Hindlimb muscle (tissue), 1 donor: ENCODE measurements at places on chromosomes 7 and 10. TPM values are rescaled to one million over a fixed set of nuclear protein-coding genes. Genes with fewer than 3 reads are reported as not detected.

GRCh38 chr7:125084196-125084595 is 154.6 kb upstream of the POT1 start:
- peak; percentile 6 for DNase-seq

Gene ZSWIM8
- polyA plus RNA-seq: 80.1 TPM

DNA sequence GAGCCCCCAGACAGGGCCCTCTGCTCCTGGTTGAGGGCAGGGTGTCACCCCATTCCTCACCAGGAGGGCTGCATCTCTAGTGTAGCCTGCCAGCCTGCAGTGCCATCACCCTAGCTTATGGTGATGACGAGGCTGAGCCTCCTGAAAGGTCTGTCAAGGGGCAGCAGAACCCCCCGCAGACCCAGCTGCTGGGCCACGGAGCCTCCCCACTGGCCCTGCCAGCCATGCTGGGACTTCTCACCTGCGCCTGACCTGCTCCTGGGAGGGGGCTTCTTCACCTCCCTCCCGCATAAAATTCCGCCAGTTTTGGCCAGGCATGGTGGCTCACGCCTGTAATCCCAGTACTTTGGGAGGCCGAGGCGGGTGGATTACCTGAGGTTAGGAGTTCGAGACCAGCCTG is 40.4 kb upstream of the RASGEF1A start:
- no peak for DNase-seq

DNA sequence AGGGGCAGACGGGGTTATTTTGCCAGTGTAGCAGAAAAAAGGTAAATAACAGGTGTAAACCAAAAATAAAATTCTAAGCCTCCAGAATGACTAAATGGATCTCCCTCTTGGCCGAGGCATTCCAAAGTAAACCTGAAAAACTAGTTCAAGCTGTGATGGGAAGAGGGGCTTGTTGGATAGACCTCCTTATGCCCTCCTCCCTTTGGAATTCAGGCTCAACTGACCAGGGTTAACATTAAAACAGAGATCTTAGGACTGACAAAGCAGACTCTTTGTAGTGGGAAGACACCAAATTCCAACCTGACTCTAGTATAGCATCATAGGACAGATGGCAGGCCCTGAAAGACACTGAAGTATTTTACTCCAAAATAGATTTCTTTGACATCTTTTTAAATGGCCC is 113.8 kb upstream of the ITGB1 start:
- no peak for DNase-seq

DNA sequence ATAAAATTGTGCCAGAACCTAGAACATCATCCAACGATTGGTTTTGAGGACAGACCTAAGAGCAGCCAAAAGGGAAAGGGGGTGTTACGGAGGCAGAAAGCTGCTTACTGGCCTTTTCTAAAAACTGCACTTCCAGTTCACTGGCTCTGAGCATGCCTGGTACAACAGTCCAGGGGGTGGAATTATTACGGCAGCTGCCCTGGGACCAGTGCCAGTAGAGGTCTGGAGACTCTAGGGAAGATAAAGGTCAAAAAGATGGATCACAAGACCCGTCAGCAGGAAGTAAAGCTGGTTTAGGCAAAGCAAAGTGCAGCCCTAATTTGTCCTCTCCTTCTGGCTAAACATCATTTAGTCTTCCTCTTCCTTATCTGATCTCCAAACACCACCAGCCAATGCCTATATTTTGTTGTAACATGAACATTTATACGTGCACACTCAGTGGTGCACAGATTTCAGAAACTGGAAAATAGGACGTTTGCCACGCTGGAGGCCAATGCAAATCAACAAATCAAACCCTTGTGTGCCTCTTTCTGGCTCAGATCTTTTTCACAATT is 216.4 kb upstream of the DPP6 start:
- DNase-seq: no peak

Gene CPN1
- polyA plus RNA-seq: not detected

- no peak for DNase-seq
Observed at GRCh38 chr7:5436003-5436678, 12.5 kb upstream of the TNRC18 start.

Gene FGL2
- 22.2 TPM for polyA plus RNA-seq

GRCh38 chr7:90621125-90621746 is 25.1 kb downstream of the CDK14 start:
- no peak for DNase-seq

- DNase-seq: no peak
Observed at GRCh38 chr10:129772468-129773358, 191.4 kb downstream of the EBF3 start.

DNA sequence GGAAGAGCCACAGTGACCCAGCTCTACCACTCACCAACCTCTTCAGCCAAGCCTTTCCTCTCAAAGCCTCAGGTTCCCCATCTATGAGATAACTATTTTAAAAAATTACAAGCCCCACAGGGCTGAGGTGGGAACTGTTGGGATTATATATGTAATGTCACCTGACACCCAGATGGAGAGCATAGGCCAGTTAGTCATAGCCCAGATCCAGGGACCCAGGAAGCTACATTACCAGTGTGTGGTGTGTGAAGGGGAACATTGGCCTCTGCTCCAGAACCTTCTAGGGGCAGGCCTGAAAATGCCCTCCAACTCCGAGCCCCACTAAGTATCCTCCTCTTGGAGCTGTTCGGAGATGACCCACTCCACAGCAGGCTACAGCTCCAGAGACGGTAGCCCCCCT is 162.4 kb downstream of the NRF1 start:
- no peak for DNase-seq

GRCh38 chr7:100895701-100895955 is at the start of gene ACHE:
TSS of gene ACHE (minus strand) at chr7:100895888. CDS start at chr7:100894232, 1,656 bp downstream.
- no peak for DNase-seq

- no peak for DNase-seq
Observed at GRCh38 chr10:123575105-123575504, 91.0 kb upstream of the GPR26 start.

DNA sequence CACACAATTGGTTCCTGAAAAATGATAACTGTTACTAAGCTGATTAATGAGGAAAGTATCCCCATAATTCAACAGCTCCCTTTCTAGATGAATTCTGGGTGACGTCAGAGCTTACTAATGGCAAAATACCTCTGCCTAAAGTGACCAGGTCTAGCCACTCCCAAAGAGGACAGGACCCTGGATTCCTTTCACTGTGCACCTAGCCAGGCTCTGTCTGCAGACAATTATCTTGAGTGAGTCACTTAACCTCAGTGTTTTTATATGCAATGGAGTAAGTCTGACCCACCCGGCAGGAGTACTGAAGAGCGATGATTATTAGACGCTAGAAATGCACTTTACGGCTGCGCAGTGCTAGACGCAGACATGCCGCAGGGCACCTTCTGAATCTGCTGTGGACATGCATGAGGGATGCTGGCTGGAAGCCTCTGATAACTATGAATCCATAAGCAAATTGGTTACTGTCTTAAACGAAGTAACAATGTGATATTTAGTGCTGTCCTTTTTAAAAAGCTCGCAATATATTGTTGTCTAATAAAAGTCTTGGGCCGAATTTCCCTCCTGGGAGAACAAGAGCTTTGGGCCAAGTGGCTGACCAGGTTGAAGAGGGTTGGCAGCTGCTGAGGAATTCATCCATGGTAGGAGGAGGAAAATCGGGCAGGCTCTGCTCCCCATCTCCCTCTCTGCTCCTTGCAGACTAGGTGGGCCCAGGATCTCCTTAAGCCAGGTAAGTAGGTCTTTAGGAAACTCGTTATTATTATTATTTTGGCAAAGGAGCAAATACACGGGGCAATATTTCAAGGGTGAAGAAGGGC is 4.6 kb upstream of the INPP5A start:
- DNase-seq: no peak

Gene ARMS2
- polyA plus RNA-seq: not detected

- DNase-seq: no peak
Observed at GRCh38 chr10:3413937-3414666, 241.5 kb upstream of the PITRM1 start.

DNA sequence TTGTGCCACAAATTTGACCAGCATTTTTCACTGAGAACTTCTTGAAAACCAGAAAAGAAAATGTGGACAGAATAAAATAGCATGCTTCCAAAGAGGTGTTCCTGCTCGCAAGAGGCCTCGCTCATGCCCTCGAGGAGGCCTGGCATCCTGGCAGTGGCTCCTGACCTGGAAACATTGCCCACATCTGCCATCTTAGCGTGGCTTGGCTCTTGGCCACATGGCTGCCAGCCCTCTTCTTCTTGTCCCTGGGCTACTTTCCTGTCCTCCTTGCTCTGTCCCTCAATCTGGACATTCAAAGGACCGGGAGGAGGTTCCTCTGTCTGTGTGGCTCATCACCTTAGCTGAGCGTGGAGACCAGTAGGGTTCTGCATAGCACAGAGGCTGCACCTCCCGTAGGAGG is 131.6 kb upstream of the TMEM72 start:
- no peak for DNase-seq

DNA sequence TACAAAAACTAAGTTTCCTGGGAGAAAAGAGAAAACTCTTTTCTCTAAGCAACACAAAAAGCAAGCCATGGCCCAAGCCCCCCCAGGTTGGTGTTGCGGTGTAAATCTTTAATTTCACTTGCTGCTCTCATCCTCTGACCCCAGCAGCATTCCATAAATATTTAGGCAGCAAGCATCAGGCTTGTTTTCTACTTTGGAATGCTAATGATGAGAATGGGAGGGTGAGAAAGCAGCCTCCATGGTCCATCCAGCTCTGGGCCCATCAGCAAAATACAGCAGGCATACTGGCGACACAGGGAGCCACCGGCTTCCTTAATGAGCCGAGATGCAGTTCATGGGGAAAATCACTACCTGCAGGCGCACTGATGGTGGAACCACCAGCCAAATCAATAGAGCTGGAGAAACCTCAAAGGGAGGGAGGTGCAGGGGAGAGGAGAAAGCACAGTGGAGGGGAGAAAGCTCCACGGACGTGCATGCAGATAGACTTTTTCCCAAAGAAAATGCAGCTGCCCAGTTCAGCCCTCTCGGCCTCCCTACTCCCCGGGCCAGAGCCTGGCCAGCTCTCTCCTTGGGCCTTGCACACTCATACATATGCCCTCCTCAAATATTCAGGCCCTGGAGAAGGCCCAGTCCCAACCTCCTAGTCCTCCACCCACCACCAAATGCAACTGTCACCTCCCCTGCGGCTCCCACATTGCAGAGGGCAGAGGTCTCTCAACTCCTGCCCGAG is 131.9 kb downstream of the GRID1 start:
- no peak for DNase-seq

DNA sequence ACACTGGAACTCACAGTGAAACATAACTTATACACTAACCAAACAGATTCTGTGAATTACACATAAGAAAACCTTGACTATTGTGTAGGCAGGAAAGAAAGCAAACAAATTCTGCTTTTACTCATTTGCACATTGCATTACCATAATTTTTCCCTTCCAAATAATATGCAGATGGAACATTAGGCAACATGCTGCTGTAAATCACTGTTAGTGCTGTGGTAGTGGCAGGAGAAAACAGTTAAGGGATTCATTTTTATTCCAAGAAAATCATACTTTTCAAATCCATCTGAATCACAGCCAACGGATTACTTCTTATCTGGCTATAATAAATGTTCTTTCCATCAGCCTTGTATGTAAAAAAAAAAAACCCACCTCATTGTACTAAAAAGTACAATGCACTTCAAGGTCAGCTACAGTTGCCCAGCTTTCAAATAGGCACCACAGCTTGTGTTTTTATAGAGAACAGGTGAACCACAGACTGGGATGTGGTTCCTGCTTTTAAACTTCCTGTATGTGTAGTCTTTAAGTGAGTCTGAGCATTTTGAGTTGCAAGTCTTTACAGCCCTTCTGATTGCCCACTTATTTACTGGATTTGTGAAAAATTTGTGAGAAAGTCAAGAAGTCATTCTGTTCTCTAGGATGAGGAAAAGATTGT is 590.0 kb upstream of the SEMA3D start:
- DNase-seq: peak; percentile 36

Gene TEX36
- not detected for polyA plus RNA-seq

DNA sequence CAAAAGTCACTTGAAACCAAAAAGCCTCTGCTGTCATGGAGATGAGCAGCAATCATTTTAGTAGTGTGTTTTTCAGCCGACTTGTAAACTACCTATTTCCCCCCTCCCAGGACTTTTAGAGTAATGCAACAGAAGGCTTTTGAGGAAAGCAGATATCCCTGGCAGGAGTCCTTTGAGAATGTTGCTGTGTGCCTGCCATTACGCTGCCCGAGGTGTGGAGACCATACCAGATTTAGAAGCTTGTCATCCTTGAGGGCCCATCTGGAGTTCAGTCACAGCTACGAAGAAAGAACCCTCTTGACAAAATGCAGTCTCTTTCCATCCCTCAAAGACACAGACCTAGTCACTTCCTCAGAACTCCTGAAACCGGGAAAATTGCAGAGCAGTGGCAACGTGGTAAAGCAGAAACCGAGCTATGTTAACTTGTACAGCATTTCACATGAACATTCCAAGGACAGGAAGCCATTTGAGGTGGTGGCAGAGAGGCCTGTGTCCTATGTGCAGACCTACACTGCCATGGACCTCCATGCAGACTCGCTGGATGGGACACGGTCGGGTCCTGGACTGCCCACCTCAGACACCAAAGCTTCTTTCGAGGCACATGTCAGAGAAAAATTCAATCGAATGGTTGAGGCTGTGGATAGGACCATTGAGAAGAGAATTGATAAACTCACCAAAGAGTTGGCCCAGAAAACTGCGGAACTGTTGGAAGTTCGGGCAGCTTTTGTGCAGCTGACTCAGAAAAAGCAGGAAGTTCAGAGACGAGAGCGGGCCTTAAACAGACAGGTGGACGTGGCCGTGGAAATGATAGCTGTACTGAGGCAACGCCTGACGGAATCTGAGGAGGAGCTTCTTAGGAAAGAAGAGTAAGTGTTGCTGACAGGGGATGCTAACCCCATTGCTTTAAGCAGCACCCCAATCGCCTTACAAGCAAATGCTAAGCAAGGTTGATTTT is 2.2 kb downstream of the ZNF365 start:
- DNase-seq: no peak

Gene TMUB1
- polyA plus RNA-seq: 44.9 TPM

DNA sequence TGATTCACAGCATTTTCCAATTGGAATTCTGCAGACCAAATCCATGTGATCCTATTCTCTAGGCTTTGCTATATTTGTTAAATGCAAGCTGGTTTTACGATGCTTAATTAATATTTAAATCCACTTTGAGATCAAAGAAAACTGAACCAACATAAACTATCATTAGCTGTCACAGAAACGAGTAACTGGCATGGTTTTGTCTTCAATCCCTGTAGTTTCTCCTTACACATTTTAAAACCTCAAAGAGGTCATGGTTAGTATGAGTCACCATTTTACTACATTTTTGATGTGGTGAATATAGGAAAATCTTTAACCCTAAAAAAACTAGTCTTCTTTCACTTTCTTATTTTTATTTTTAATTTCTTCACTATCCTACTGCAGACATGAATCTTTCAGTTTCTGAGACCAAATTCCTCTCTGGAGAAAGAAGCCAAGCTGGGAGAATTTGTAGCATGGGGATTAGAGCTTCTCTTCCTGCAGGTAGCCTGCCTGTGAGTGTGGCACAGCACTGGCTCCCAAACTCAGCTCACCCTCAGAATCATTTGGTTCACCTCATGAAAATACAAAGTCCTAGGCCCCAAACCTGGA is 8.7 kb upstream of the LIPM start:
- DNase-seq: no peak
